Fibroblast of skin of left quadriceps (primary cell): ENCODE measurements at places on chromosomes 2 and 18.

DNA sequence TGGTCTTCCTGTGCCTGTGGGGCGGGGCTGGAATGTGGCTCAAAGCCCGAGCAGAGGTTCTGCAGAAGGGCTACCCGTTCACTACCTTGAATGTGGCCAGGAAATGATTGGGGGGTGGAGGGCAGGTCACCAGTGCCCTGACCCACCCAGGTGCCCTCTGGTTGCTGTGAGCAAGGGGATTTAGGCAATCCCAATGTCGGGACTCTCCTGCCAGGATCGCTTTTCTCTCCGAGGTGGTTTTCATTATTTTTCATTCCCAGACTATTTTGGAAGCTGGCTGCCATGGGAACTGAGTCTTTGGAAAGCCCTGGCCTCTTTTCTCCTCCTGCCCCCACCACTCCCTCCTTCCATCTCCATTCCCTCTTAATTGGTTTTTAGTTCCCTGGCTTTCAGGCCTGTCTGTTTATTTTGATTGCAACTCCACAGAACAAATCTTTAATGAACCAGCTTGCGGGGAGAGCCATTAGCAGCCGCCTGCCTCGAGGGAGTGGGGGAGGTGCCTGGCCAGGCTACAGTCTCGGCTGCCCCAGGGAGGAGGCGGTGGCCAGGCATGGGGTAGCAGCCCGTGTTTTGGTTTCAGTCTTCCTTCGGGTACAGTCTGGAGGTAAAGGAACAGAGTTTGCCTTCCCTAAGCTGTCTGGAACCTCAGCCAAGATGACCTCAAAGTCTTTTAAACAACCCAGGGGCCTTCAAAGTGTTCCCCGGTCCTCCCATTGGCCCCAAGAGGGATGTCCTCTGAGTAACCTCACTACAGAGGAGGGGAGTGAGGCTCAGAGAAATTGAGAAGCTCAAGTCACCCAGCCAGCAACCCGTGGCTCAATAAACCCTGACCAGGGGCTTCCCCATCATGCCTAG, 114.4 kb upstream of the HAAO start:
- DNase-seq = peak; percentile 50

DNA sequence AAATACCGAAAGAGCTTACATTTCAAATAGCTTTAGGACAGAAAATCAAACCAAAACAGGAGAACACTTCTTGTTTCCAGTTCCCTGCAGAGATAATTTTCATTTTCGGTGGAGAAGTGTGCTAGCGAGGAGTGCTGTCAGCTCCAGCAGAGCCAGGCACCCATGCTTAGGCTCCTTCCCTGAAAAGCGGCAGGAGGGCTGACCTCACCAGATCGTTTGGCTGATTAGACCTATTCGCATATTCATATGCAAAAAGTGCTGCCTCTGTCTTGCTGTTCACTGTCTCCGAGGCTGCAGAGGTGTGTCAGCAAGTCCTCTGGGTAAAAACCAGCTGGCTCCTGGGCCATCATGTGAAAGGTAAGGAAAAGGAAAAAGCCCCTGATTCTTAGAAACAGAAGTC, 225.8 kb upstream of the COPS8 start:
- DNase-seq = no peak

DNA sequence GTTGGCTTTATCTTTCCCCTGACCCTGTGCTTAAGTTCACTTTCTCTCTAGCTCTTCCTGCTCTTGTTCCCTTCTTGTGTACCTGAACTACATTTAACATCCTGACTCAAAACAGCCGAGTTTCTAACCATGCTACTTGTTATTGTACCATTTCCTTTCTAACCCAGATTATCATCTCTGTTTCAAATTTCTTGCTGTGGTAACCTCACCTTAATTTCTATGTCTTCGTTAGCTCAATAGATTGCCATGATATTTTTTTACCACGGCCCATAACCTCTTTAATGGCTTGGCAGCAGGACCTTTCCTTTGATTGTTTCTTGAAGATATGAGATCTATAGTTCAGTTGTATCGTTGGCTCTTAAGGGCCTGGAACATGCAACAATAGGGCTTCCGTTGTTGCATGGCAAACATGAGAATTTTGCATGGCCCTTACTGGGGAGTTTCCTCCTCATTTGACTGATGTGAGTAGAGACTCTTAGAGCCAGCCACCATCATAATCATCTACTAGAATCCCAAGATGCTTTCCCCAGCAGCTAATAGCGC, 11.1 kb downstream of the CFAP36 start:
- DNase-seq = no peak

DNA sequence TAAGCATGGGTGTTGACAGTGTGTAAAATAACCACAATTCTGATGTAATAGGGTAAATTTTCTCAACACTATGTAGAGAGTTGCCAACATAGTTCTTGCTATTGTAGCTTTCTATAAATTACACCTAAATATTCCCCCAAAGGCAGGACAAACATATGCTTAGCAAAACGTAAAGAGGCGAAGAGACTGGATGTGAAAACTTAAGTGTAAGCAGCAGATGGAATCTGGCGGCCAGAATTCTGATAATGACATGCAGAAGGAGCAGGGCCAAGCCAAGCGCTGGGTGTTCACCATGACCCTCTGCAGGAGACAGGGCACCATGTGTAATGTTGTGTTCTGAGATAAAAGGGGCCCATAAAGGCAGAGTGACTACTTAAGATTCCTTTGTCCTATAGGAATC, 105.2 kb upstream of the ZNF521 start:
- peak; percentile 71 for DNase-seq

DNA sequence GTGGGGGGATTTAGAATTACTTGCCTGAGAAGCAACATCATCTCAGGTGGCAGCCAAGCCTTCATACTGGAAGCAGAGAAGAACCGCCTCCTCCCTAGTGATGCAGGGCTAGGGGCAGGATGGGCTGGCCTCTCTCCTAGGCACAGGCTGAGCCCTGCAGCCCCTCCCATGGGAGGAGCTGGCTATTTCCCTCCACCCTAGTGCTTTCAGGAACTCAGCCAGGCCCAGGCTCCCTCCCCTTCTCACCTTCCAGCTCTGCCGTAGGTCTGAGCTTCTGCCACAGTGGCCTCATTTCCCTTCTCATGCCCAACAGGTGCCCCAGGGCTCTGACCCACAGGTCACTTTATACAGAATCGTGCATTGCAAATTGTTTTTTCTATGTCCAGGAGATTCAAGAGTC, 31.0 kb downstream of the CENPA start:
- DNase-seq = no peak

- no peak for DNase-seq
These were observed 1.4 kb upstream of the GALNT13 start for GRCh38 chr2:153870308-153870707.

GRCh38 chr18:40348196-40348595, 1606.8 kb upstream of the PIK3C3 start:
- DNase-seq = no peak

- no peak for DNase-seq
These were observed 405.1 kb upstream of the CWC22 start for GRCh38 chr2:180412219-180412618.

DNA sequence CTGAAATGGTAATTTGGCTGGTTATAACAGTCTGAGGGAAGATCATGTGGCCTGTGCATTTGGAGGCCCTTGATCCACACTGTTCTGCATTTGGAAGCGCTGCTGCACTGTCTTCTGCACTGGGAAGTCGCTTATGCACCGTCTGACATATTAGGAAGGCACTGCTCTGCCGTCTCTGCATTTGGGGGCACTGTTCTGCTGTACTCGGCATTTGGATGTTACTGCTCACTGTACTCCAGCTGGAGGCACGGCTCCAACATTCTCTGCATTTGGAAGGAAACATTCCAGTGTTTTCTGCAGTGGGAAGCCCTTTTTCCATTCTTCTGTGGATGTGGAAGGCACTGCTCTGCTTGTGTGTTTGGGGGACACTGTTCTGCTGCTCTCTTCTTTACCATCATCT, 9.6 kb upstream of the PROM2 start:
- DNase-seq = no peak

- DNase-seq = no peak
These were observed 10.4 kb downstream of the WDR7 start for GRCh38 chr18:56661360-56662062.

DNA sequence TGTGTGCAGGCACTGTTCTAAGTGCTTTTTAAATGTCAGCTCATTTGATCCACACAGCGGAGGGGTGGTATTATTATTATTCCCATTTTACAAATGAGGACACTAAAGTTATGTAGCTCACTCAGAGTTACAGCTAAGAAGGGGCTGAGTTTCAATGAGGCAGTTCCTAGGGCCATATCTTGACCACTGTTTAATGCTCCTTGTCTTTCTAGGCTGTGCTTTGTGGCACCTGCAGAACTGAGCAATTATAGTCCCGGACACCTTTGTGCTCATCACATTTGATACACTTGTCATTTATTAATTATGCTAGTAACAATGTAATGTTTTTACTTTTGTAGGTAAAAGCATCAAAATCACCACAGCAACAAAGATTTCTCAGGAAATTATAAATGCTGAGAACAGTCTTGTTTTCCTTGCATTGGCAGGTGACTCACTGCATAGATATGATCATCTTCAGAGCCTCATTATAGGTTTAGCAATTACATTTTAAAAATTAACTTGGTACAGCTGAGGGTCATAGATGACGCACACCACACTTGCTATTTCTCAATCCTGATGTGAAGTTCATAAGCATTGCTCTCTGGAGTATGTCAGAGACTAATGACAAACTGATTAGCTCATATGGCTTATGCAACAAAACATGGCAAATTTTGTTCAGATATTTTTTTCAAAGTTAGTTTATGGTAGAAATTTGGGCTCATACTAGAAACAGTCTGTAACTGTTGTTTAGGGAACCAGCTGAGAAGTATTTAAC, 366.8 kb downstream of the TGIF1 start:
- DNase-seq = peak; percentile 97

DNA sequence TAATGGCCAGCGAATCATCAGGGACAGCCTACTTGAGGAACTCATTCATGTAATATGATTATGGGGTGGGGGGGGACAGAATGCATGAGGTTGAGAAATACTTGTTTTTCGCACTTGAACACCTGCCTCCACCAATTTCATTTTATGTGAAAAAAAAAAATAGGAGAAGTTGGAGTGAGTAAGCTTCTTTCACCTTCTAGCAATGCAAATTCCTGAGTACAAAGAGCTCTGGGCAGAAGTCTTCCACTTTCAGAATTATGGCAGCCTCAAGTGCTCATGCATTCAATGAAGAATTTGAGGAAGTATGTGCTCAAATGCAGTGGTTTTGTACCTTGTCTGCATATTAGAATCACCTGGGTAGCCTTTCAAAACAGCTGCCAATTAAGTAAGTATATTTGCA, 40.1 kb upstream of the GPD2 start:
- no peak for DNase-seq

DNA sequence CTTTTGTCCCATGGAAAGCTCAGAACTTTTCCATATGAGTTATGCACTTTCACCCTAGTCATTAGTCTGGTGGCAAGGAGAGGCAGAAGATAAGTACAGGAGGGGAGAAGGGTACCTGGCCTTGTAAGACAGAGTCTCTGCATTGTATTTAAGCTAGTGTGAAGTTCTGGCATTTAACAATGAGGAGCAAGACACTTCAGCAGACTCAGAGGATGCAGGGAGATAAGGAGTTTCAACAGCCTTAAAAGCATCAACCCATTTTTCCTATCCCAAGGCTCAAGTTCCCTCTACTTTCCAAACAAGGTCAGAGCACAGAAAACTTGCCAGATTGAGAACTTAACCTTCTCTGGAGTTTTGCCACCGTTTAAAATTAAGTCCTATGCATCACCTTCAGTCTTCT, 348.2 kb upstream of the VRK2 start:
- no peak for DNase-seq

DNA sequence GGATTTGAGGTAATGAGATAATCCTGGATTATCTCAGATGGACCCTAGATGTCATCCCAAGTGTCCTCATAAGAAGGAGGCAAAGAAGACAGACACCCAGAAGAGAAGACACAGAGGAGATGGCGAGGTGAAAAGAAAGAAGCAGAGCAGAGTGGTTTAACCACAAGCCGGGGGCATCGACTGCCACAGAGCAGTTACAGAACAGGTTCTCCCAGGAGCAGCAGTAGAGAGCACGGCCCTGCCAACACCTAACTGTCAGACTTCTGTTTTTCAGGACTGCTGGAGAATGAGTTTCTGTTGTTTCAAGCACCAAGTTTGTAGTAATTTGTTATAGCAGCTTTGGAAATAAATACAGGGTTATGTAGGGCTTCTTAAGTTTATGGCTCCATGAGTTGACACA, 437.0 kb downstream of the THSD7B start:
- DNase-seq = no peak

GRCh38 chr2:191299866-191300265, 54.7 kb downstream of the MYO1B start:
- no peak for DNase-seq

- no peak for DNase-seq
These were observed 215.4 kb downstream of the ZBTB7C start for GRCh38 chr18:48193521-48194492.

DNA sequence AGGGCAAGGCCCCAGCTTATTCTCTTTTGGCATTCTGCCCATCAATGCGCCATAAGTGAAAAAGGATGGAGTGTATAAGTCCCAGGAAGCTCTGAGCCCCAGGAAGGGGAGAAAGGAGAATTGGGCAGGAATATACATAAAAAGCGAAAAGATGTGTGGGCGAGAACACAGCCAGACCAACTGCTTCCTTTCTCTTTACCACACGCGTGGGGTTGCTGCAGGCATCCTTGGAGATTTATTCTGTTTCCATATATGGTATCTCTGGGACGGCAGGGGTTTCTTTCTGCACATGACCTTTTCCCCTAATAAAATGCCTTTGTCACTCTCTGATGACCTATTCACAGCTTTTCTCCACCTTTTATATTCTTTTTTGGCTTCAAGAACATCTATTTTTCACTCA, 440.5 kb downstream of the NBAS start:
- no peak for DNase-seq

- no peak for DNase-seq
These were observed 12.3 kb downstream of the MRPS5 start for GRCh38 chr2:95109260-95109659.
